SW480 (cell line): ENCODE measurements at places on chromosomes 2 and 18.

DNA sequence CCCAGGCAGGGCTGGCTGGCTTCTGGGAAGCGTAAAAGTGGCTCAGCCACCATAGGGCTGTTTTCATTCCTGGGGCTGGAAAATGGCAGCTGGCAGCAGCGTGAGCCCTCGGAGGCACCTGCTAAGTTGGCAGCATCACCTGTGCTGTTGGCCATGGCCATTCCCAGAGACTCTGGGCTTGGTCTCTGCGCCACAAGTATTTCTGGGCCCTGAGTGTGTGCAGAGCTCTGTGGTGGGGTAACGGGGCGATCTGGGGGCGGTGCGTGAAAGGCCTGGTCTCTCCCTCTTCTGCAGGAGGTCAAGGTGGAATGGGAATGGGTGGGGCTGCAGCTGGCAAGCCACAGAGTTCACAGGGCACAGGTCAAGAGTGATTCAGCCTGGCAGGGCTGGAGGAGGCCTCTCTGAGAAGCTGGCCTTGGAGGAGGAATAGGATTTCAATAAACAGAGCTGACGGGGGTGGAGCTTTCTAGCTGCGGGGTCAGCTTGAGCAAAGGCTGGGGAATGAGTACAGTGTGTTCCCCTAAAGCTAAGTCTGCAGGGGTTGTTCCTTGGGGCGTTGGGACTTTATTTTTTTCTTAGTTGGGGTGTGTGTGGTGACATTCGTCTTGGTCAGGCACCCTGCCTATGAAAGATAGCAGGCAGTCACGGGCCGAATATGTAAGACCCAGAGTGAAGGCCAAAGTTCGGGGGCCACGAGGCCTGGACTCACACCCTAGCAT lies 10.3 kb upstream of the NTSR2 start:
- DNase-seq = peak; percentile 21

DNA sequence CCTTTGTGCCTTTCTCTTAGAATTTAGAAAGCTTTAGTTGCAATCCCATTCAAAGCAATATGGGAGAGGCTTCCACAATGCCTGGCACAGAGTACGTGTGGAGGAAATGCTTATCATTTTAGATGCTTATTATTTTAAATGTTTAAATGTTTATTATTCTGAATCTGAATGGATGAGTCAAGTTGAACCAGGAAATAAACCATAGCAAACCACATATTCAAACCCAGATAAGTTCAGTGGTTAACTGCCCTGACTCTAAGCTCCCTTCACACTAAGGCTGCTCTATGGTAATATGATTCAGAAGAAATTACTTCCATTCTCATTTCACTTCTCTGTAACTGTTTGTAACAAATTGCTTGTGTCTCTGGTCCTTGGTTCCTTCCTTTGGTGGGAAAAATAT lies 5.2 kb upstream of the PPP4R1 start:
- no peak for DNase-seq

DNA sequence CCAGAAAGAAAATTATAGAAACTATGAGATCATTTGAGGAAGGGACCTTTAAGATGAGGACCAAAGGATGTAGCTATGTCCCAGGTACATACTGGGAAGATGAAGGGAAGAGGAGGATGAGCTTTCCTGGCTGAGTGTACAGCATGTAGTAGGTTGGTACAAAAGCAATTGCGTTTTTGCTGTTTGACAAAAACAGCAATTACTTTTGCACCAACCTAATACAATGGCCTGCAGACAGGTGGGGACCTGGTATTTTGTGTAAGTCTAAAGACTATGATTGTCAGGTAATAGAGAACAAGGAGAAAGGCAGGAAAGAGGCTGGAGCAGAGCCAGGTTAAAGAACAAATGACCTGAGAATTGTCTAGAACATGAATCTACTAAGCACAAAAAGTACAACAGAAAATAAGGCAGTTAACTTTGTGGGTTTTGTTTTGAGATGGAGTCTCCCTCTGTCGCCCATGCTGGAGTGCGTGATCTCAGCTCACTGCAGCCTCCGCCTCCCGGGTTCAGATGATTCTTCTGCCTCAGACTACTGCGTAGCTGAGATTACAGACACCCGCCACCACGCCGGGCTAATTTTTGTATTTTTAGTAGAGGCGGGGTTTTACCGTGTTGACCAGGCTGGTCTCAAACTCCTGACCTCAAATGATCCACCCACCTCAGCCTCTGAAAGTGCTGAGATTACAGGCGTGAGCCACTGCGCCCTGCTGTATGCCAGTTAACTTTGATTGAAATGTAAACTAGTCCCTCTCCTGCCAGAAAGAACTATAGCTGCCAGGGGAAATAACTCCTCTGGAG lies 3.2 kb upstream of the TGOLN2 start:
- DNase-seq = no peak

DNA sequence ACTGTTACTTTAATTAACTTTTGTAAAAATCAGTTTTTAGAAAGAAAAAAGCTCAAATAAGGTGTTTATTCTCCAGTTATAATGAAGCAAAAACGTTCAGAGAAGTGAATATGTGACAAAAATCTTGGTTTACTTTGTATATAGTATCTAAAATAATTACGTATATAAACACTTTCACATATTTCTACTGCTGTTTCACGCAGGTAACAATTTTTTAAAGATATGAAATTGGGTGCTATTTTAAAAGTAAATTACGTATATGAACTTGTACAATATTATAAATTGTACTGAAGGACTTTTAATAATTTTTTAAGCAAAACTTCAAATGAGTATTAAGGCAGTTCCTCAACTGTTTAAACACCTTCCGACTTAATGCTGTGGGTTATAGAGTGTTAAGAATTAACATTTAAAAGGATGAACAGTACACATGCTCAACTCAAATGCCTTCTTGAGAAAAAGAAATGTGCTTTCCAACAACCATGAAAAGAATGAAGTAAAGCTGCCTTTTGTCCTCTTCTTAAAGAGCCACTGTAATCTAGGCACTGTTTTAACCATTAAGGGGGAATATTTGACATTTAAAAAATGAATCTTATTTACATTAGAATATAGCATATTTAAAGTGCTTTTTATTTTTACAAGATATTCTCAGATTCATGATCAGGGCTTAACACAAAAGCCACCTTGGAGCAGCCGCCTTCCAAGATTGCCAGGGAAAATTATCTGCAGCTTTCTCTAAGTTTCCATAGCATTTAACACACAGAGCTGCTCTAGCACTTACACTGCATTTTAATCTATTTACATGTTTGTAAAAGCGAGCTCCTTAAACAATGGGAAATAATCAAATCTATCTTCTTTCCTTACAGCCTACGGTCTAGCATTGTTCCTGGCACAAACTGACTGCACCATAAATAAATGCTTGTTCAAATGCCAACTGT lies 56.5 kb upstream of the CDKL4 start:
- no peak for DNase-seq

DNA sequence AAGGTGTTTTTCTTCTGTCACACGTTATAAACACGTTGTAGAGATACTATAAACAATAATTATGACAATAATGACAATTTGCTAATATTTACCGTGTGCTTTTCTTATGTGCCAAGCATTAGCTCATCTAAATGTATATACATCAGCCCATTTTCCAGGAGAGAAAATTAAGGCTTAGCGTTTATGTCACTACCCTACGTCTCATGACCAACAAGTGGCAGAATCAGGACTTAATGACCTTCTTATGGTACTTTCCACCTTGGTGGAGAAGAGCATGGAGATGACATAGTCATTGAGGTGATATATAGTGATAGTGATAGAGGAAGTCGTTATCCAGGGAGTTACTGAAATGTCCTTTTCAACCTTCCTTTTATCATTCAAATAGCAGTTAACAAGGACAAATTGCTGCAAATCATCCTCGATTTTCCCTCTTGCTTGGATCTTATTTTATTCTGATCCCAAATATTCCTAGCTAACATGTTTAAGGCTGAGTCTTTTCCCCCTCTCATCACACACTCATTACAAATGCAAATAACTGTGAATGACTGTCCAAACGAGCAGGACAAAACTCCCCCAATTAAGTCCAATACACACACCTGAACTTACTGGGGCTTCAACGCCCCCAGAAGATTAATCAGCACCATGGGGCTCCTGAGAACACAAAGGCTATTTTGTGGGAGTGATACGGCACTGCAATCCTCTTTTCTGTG lies 27.3 kb downstream of the SPRED2 start:
- DNase-seq = no peak

GRCh38 chr2:3102081-3102921 lies 275.3 kb downstream of the EIPR1 start:
- DNase-seq = no peak

GRCh38 chr18:55384551-55385275 lies 203.3 kb downstream of the TCF4 start:
- no peak for DNase-seq

DNA sequence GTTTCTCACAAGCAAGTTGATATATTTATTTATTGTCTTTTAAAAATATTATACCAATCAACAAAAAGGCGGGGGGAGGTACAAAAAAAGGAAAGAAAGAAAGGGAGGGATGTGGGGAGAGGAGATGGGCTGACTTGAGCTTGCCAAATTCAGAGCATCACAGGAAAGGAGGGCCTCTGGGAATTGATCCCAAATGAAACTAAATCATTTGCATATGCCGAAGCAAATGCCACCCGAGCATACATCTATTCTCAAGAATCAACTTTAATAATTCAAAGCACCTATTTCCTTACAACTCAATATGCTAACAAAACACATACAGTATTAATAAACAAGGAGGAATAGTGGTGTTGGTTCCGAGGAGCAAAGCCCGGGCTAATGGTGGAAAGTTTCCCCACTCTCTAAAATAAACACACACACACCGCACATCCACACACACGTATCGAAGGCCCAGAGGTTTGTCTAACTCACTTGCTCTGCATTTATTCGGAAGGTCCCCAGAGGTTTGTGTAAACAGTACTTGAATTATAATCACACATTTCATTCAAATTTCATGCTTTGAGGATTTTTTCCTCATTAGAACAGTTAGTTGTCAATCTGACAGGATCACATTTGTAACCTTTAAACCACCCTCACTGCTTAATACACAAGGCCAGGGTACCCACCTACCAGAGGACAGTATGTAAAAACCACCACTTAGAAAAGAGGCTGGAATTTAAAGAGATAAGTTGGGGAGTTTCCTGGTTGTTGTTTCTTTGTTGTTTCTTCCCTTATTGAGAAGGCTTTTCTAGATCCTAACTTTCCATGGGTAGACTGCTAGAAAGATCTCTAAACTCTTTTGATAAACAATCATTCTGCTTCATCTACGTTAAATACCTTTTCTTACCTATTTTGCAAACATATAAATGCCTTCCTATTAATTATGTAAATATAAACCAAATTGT lies 264.7 kb downstream of the TCF4 start:
- no peak for DNase-seq

DNA sequence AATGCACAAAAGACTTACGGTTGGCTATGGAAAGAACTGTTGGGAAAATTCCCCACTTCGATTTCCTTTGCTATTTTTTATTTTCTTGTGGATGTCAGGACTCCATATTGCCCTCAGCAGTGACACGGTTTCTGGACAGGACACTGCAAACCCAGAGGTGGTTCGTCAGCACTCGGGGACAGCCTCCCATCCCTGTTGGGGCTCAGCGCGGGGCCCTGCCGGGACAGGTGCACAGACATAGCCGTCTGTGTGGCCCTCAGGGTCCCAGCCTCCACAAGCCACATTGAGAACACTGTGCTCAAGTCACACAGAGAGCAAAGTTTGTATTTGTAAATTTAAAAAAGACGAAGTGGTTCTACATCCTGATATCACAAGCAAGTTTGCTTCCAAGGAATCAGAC lies 38.7 kb downstream of the MYT1L start:
- DNase-seq = no peak

GRCh38 chr2:165448406-165448805 lies 21.1 kb upstream of the CSRNP3 start:
- DNase-seq = no peak

- no peak for DNase-seq
These were observed 95.2 kb downstream of the EPB41L5 start for GRCh38 chr2:120108049-120108448.

DNA sequence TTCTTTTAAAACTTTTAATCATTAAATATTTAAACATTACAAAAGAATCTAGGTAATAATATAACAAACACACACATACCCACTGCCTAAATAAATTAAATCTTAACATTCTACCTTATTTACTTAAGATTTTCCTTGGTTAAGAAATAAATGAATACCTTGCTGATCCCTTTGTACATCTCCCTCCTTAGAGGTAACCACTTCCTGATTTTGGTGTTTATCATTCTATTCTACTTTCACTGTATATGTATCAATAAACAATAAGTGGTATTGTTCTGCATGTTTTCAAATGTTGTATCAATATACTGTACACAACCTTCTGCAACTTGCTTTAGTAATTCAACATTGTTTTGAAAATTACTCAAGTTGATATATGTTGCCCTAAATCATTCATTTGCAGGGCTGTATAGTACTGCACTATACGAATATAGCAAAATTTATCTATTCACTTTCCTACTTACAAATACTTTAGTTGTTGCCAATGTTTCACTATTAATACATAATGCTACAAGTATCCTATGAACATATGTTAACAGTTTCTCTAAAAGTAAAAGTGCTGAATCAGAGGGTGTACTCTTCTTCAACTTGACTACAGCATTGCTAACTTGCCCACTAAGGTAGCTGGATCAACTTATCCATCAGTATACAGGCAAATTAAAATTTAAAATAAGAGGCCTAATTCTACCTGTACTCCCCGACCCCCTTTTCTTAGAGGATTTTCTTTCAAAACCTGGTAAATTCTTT lies 65.8 kb downstream of the MEMO1 start:
- no peak for DNase-seq

- no peak for DNase-seq
These were observed 677.0 kb downstream of the SUCLG1 start for GRCh38 chr2:83782122-83782521.

GRCh38 chr2:167100506-167100905 lies 212.2 kb downstream of the XIRP2 start:
- no peak for DNase-seq
